Muscle of arm (tissue), 14 donors: ENCODE measurements at places on chromosomes 3 and 15. TPM values are rescaled to one million over a fixed set of nuclear protein-coding genes. Genes with fewer than 3 reads are reported as not detected.

DNA sequence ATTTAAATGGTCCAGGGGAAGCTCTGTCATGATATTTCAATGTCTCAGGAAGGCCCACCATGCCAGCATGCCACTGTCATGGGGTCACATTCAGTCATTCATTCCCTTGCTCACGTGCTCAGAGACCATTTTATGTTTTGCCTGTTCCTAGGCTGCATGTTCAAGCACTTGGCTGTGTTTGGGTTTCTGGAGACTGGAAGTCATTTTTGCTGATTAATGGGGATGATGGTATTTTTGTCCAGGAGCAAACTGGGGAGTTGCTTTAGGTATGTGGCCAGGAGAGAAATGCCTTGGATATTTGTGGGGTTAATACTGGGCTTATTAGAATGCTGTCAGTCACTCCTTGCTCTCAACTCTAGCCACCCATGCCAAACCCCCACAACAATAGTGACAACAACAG is 303.5 kb downstream of the PTPRG start:
- no peak for DNase-seq

PTX3 gene
- 4.9 TPM for polyA plus RNA-seq

DNA sequence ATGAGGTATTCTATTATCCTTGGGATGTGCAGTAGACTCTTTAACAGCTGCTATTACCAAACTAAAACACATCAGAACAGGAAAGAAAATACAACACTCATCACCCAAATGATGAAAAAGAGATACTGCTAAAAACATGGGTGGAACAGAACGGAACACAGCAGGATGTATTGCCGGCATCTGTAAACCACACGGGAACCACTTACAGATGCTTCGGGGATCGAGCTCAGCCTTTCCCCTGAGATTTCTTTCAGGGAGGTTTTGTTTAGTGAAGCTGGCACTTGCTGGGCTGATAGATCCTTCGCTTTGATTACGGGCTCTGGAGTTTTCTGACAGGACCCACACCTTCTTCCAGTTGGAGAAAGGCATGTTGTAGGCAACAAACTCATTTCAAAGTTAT is 182.3 kb upstream of the FAM3D start:
- no peak for DNase-seq

DNA sequence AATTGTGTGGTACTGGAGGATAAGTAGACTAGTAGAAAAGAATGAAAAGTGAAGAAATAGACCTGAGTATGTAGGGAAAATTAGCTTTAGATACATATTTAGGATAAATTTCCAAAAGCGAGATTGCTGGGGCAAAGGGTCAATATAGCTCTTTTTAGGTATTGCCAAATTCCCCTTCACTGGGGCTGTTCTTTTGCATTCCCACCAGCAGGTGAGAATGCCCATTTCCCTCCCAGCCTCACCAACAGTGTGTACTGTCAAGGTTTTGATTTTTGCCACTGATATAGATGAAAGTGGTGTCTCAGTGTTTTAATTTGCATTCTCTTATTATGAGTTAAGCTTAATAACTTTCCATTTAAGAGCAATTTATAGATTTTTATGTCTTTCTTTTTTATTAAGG is 35.7 kb upstream of the BHLHE40 start:
- DNase-seq: no peak

- no peak for DNase-seq
These were observed 766.5 kb downstream of the NTRK3 start for GRCh38 chr15:87489902-87490665.

CD200 gene
- polyA plus RNA-seq: 15.1 TPM

DNA sequence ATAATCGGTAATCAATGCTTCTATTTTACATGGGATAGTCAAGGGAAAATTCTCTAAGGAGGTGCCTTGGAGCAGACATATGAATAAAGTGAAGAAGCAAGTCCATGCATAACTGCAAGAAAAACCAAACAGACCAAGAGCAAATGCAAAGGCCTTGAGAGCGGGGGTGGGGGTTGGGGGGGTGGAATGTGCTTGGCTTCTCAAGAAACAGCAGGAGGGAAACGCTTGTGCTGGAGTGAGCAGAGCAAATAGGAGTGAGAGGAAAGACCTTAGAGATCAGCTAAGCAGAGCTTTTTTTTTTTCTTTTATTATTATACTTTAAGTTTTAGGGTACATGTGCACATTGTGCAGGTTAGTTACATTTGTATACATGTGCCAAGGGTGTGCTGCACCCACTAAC is 260.8 kb downstream of the ARPP21 start:
- no peak for DNase-seq

DNA sequence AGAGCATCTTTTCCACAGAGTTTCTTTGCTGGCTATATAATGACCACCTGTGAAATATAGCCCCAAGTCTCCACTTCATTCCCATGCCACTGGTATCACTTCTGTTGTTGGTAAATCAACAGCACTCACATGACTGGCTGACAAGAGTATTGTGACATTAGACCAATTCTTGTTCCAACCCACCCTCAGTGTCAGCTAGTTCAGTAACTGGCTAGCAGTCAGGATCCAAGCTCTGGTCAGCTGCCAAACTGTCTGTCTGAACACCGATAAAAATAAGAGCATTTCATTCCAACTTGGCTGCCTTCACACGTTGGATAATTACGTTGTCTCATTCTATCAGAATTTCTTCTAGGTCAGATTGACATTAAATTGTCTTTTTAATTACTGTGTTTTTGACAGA is 166.5 kb downstream of the USP13 start:
- no peak for DNase-seq

DNA sequence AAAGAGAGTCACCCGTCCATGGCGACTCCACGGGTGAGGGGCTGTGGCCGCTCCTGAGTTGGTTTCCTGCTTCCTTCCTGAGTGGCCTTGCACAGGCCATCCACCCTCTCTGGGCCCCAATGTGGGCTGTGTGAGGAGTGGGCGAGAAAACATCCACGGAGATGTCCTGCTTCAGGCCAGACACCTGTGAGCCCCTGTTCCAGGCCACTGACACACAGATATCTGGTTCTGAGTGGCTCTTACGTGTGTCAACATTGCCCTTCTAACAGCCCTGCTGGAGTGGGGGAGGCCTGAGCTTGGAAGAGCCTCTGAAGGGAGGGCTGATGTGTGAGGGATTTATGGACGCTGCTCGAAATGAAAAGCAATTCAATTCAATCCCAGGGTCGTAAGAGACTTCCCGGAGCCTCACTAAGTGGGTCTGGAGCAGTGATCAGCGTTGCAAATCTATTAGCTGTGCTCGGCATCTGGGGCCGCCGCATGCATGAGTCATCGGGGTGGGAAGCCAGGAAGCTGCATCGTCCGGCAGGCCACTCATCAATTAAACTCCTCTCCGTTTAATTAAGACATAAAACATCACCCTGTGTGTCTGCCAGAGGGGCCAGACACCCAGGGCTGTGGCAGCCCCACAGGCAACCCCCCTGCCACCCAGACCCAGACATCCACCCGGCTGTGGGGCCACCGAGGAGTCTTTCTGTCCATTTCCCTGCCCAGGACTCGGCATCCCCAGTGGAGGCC is 20.0 kb upstream of the PRR23E start:
- DNase-seq: peak; percentile 44

GRCh38 chr15:74229686-74230085 is 6.4 kb upstream of the CCDC33 start:
- DNase-seq: no peak

DNA sequence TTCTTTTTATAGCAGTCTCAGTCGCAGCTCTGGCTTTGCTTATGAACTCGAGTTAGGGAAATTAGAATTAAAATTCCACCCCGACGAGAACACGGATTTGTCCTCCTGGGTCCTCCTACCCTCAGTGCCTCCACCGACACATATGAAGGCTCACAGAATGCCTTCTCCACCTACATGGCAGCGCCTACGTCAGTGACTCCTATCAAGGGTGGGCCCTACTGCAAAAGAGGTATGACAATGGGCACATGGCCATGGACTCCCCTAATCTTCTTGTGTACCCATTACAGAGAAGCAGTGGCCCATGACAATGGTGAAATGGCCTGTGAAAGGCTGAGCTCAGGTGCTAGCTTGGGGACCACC is 173.0 kb upstream of the TLE3 start:
- no peak for DNase-seq

- DNase-seq: no peak
These were observed 34.7 kb downstream of the GBE1 start for GRCh38 chr3:81726735-81727134.

DNA sequence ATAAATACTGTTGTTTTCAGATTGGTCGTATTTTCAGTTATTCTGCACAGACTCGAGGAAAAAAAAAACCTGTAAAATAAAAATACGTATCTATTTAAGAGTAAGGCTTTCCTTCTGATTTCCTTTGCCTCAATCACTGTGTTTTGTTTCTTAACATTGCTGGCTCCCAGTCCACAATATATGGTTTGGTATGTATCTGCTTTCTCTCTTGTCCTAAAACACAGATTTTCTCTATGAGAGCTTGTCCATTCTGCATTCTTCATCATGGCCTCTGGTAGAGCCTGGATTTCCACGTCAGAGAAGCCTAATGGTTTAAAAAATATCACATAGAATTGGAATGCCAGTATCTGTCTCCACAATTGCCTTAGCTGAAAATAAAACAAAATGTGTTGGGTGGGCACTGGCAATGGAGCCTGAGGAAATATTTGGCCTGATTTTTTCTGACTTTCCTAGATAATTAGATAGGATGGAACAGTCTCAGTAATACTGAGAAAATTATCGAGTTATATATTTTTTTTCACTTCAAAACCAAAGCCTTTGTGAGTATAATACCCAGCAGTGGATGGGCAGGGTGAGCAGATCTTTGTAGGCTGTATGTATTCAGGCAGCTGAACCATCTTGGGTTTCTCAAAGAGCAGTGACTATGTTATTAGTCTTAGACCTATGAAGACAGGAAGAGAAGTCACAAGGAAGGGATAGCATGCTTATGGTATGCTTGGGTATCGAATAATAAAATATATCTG is 1.9 kb downstream of the CD200 start:
- peak; percentile 41 for DNase-seq

GRCh38 chr3:171699601-171700000 is 110.7 kb downstream of the PLD1 start:
- peak; percentile 45 for DNase-seq

DNA sequence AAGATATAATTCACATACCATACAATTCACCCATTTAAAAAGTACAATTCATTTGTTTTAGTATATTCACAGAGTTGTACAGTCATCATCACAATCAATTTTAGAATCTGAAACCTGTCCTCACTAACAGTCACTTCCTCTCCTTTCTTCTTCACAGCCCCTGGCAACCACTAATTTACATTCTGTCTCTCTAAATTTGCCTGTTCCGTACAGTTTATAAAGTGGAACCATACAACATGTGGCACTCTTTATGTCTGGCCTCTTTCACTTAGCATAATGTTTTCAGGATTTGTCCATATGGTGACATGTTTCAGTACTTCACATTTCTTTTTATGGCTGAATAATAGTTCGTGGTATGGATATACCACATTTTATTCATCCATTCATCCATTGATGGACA is 22.7 kb downstream of the ERICH6 start:
- DNase-seq: no peak

- DNase-seq: no peak
These were observed 47.8 kb upstream of the GALNT15 start for GRCh38 chr3:16126634-16127033.

DNA sequence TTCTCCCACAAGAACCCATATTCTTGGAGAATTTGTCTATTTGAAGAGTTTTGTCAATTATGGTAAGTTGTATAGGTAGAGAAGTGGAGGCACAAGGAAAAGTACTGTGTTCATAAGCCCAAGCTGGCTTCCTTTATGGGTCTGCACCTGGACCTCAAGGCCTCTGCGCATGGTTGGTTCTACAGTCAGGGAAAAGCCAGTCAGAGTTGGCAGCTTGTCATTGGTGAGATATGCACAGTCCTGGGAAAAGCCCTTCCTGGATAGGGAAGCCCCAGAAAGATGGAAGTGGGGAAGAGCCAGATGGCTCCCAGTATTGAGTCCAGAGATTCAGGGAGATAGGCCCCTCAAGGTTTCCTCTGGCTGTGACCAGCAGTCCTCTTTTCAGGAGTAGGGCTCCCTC is 15.8 kb downstream of the BOC start:
- no peak for DNase-seq

SLC12A1 gene
- polyA plus RNA-seq: not detected

LCTL gene
- polyA plus RNA-seq: not detected

DNA sequence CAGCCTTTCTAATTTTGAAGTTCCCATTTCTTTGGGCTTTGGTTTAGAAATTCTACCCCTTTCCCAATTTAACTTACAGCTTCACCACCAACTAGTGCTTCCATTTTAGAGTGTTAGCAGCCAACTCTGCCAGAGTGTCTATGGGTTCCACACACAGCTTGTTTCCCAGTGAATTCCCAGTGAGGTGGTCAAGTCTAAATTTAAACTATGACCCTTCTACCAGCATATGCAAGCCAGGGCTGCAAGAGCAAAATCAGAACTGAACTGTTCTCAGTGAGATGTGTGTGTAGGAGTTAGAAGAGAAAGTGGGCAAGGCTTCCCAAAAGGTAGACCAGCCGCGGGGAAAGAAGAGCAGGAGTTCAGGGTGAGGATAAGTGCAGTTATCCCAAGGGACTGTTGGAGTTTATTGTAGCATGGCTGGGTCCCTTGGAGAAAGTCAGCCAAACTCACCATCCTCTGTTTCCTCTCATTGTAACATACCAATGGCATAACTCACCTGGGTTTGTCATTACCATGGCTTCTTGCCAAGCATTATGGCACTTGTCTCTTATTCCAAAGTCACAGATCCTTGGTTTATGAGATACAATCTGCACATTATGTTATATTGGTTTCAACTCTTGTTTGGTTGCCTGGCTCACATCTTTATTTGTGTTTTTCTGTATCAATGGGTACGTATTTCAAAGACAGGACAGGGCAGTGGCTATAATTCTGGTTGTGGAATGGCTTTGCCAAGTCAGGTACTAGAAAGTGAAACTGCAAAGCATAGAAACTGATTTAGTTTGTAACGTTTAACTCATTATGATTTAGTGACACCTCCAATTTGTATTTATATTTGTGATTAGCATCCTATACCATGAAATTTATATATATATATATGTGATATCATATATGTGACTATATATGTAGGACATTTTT is 130.2 kb upstream of the UMPS start:
- no peak for DNase-seq

DNA sequence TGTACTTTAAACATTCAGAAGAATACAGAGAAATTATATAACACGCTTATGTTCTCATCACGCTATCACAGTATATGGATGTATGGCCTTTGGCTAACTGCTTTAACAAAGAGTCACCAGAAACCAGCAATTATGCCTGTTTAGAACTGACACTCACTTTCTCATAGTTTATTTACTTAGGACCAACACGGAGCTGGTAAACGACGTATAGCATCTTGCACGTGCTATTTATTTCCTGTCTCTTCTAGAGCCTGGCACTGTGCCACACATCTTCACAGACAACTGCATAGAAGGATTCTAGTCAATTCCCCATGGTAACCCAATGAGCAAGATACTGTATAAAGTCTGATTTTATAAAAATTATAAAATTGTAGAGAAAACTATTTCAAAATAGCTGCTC is 43.6 kb downstream of the TBC1D2B start:
- no peak for DNase-seq

GRCh38 chr3:112304611-112305010 is 10.6 kb upstream of the SLC9C1 start:
- no peak for DNase-seq

DNA sequence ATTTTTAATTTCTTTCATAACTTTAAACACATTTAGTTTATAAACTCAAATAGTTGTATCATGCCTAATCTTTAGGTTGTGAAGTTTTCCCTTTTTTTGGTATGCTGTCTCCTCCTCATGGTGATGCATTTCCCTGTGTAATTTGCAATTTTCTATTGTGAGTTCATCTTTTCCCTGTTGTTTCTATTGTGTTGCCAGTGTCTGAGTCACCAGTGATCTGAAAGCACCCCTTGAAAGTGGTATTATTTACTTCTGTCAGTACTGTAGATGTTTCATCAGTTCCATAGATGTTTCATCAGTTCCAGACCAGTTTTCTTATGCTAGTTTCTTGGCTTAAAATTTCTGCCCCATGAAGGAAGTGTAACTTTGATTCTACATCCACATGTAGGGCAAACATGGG is 80.6 kb downstream of the OXSM start:
- no peak for DNase-seq
